ENCODE measurements at places on chromosomes 1 and 21.

GRCh38 chr21:45265721-45266517 lies 21.8 kb downstream of the POFUT2 start:
- DNase-seq, result no peak

DNA sequence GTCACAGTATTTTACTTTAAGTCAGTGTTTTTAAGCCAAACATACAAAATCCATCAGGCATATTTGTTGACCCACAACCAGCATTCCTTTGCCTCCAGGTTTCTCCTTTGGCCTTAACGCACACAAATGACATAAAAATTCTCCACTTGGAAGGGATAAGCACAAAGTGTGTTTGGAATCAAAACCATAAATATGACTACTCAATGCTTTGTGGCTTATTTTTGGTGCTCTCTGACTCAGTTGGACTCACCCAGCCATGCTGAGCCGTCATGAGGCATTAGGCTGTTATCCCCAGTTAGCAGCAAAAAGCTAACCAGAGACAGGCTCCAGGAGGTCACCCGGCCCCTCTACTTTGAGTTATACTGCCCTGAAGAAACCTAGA lies 948 bp downstream of the PRUNE1 start:
- no peak for DNase-seq

GRCh38 chr1:99751877-99752504 lies 14.4 kb downstream of the FRRS1 start:
- no peak for DNase-seq

- DNase-seq, result no peak
These were observed 88.5 kb upstream of the TLR5 start for GRCh38 chr1:223231581-223231980.

GRCh38 chr21:37771181-37771580 lies 145.1 kb downstream of the KCNJ6 start:
- no peak for DNase-seq

DNA sequence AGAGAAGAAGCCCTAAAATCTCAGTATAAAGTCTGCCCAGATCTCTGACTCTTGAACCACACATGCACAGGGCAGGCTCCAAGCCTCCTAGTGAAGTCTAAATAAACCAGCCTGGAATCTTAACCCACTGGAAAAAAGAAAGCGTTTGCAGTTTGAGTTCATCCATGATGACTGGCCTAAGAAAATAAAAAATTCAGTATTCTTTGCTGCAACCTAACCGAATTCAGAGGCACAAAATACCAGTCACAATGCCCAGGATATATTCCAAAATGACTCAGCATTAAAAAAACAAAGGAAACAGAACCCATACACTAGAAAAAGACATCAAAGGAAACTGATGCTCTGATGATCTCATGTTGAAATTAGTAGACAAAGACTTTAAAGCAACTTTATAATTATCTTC lies 269.2 kb downstream of the SDCCAG8 start:
- DNase-seq, result no peak

GRCh38 chr1:159132271-159132881 lies 39.0 kb upstream of the CADM3 start:
- peak; percentile 49 for DNase-seq

DNA sequence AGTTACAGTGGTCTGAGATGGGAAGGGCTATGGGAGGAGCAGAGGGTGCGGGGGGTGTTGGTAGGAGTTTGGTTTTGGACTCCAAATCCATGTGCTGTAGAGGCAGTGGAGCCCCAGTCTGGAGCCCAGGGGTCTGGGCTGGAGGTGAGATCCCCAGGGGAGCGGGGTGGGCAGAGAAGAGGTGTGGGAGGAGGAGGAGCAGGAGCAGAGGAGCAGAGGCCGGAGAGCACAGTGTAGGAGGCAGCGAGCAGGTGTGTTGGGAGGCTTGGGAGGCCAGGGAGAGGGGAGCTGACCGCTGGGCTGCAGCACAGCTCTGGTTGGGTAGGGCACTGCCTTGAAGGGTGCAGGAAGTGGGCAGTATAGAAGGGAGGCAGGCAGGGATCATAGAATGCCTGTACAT lies 28.9 kb downstream of the LHX4 start:
- no peak for DNase-seq

Measured in NCI-H2227 treated with DMSO at 0.1 percent for 48 hours (cell line).